ENCODE measurements at places on chromosomes 4 and X. TPM values are rescaled to one million over a fixed set of nuclear protein-coding genes. Genes with fewer than 3 reads are reported as not detected.

Gene LPAR4
- 11.3 TPM for total RNA-seq

Gene GPRASP2
- 9.5 TPM for total RNA-seq

Gene DLG3
- total RNA-seq = 24.8 TPM

Gene HTRA3
- total RNA-seq = 82.0 TPM

Gene POU3F4
- total RNA-seq = 23.6 TPM

Gene ARHGAP36
- total RNA-seq = 0.44 TPM

Gene ATP5ME
- total RNA-seq = 891 TPM

Gene DCLK2
- 20.5 TPM for total RNA-seq

Gene HPGDS
- total RNA-seq = 0.31 TPM

Gene CDS1
- 0.59 TPM for total RNA-seq

Gene TECRL
- not detected for total RNA-seq

Gene DCAF4L1
- total RNA-seq = 1.3 TPM

Gene FAM53A
- total RNA-seq = 2.9 TPM
